ENCODE measurements at places on chromosomes 13 and 19.

GRCh38 chr13:20395061-20395916 lies 130.4 kb downstream of the CRYL1 start:
- DNase-seq: no peak

DNA sequence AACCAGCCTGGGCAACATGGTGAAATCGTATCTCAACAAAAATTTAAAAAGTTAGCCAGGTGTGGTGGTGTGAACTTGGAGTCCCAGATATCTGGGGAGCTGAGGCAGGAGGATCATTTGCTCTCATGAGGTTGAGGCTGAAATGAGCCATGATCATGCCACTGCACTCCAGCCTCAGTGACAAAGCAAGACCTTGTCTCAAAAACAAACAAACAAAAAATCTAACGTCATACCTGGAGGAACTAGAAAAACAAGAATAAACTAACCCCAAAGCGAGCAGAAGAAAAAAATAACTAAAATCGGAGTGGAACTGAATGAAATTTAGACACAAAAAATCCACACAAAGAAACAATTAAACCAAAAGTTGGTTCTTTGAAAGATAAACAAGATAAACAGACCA lies 1885.1 kb downstream of the OLFM4 start:
- no peak for DNase-seq

- no peak for DNase-seq
These were observed 31.6 kb upstream of the ZNRF4 start for GRCh38 chr19:5423567-5424125.

DNA sequence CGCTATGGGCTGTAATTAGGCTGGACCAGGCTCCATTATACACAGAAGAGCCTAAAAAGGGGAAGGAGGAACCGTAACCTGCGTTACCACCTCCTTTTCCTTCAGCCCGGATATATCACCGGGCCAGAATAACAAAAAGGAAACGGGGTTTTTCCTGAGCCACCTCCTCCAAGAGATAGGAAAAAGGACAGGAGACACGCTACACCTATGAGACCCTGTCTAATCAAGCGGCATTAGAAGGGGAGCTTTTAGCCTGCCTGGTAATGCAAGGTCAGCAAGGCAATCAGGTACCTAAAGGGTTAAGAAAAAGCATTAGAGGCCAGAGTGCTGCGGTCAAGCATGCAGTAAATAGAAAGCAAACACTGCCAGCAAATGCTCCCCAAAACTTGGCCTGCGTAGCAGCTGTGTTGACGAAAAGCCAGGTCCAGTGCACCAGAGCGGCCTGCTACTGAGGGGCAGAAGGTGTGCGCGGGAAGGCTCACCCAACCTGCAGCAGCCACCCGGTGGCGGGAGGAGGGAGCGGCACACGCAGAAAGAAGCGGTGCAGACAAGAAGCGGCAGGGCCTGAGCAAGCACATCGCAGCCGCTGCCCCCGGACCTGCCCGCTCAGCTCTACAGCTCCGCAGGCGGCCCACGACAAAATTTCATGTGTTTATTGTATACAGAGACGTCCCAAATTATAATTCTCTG lies 1466.1 kb downstream of the UQCRFS1 start:
- no peak for DNase-seq

- DNase-seq: no peak
These were observed 10.6 kb upstream of the ZNF649 start for GRCh38 chr19:51915324-51915867.

GRCh38 chr13:30810801-30811200 lies 75.5 kb downstream of the ALOX5AP start:
- no peak for DNase-seq

GRCh38 chr19:54502518-54503048 lies at the start of gene LAIR2:
TSS of gene LAIR2 (plus strand) at chr19:54502831. CDS start at chr19:54502919, 88 bp downstream.
- DNase-seq: no peak

- DNase-seq: no peak
These were observed 1.6 kb downstream of the LPAR6 start for GRCh38 chr13:48411147-48411794.

GRCh38 chr13:109333893-109334651 lies 452.3 kb downstream of the IRS2 start:
- DNase-seq: no peak

- no peak for DNase-seq
These were observed 324.9 kb upstream of the ZNF507 start for GRCh38 chr19:32020538-32020937.

DNA sequence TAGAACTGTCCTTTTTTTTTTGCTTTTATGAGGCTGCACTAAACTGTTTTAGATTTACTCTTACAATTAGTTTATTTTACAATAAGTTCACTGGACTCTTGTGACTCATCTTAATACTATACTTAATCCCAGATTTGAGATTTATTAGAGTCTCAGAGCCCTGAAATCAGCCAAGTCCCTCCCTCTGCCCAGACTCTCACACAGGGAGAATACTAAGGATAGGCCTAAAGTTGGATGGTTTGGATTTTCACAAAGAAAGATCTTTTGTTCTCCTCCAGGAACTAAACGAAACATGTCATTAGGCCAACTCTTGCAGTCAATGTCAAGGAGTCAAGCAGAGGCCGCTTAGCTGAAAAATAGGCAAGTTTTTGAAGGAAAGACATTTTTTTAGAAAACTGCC lies 42.7 kb upstream of the MIR17HG start:
- no peak for DNase-seq

DNA sequence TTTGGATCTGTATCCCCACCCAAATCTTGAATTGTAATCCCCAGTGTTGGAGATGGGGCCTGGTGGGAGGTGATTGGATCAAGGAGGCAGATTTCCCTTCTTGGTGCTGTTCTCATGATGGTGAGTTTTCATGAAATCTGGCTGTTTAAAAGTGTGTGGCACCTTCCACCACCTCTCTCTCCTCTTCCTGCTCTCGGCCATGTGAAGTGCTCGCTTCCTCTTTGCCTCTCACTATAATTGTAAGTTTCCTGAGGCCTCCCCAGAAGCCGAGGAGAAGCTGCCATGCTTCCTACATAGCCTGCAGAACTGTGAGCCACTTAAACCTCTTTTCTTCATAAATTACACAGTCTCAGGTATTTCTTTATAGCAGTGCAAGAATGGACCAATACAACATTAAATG lies 15.7 kb downstream of the COMMD6 start:
- no peak for DNase-seq

DNA sequence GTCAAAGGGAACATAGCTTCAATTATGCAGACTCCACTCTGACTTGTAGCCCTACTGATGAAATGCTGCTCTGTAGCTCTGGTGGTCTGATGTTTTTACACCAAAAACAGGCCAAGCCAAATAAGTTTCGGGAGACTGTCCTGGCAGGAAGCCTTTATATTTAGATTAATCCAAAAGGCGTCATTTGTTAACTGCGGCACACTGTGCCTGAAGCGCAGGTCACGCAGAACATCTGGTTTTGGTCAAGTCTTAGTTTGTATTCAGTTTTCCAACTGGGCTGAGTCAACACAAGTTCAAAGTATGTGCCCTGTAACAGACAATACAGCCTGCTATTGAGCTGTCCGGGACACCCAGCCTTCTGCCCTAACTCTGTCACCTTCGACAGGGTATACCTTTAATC lies 154.6 kb upstream of the IPO5 start:
- DNase-seq: no peak

DNA sequence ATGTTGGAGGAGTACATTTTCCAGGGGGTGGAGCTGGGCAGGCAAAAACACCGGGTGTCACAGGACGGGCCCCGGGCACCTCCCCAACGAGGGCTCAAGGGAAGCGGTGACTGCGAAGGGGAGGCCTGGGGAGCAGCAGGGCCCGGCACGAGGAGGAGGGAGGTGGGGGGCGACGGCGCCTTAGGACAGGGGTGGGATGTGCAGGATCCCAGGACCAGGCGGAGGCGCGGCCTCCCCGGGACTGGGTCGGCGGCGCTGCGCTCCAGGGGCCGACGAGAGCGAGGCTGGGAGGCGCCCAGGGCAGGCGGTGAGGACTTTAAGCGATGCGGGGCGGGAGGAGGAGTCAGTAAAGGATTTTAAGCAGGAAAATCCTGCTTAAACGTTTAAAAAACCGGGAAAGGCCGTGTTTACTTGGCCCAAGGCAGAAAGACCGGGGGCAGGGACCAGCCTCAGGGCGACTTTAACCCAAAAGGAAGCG lies 427 bp downstream of the ZNF160 start:
- DNase-seq: no peak

DNA sequence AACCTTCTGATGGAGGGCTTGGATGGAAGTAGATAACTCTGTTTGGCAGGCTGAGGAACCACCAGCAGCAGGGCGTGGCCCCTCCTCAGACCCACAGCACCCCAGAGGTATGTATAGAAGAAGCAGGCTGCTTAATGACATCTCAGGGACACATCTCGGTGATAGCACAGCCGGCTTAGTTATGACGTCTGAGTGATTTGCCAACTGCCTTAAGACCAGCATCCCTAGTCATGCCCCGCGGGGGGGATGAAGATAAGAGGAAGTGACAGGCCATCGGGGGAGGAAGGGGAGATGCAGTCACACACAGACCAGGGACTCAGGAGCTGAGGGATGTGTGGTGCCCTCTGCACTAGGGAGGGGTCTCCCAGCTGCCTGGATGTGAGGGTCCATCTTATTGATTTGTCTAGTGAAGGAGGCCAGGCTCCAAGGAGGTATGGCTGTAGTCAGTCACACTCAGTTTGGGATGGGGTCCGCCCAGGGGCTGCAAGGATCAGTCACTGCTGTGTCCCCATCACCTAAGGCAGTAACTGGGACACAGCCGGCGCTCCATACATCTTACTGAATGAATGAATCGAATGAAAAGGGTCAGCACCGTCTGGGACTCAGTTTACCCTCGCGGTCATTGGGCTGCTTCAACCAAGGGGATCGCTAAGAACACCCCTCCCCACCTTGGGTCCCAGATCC lies 19.2 kb upstream of the ERCC1 start:
- DNase-seq: no peak

- no peak for DNase-seq
These were observed 12.6 kb downstream of the MKNK2 start for GRCh38 chr19:2038284-2039088.

DNA sequence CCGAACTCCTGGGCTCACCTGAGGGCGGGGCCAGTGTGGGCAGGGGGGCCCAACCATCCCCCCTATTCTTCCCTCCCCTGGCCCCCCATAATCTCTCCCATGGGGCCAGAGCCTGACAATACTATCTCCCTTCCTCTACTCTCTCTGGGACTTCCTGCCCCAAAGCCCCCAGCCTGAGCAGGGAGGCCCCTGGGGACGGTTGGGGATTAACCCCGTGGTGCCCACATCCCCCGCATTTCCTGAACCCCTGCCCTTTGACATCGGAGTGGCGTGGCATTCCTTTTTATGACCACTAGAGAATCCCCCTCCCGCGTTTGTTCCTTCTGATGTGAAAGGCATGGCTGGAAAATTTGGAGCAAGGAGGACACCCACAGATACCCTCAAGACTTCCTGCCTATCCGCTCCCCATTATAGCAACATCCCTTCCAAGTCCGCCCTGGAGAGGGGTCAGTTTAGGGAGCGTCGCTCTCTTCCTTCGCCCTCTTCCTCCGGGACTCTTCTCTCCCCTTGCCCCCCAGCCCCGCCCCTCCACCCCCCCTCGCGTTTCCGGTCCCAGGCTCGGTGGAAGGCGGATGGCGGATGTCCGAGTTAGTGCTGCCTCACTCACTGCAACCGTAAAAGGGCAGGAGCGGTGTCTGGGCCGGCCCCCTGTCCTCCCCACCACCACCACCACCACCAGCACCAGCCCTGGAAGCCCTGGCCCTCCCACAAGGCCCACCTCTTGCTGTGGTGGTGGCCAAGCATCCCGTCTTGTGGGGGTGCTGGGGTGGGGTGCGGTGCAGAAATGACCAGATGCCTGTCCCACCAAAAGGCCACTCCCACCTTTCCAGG lies 1.8 kb downstream of the VASP start:
- DNase-seq: no peak

DNA sequence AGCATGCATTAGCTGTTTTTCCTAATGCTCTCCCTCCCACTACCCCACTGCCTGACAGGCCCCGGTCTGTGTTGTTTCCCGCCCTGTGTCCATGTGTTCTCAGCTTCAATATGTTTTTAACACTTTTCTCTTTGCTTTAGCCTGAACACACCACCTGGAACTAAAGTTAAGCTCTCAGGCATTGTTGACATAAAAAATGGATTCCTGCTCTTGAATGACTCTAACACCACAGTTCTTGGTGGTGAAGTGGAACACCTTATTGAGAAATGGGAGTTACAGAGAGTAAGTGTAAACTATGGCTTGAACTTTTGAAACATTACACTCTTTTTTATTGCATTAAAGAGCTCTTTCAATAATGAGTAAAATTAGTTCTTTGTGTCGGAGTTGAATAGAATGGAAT lies 70.1 kb downstream of the TDRD3 start:
- no peak for DNase-seq

GRCh38 chr13:77422724-77423123 lies 95.8 kb upstream of the MYCBP2 start:
- DNase-seq: no peak

DNA sequence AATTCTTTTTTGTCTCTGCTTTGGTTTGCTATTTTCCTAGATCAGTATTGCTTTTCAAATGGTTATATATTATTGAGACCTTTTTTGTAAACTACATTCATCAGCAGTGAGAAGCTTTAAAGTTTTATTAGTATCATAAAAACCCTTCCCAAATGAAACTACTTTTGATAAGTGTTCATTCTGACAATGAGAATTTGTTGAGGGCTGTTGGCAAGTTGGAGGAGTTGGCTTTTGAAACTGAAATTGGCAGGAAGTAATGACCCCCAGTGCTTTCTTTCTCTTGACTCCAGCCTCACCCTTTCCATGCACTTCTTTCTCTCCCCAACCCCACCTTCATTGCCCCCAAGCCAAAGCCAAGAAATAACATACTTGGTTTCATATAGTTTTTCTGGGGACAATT lies 113.8 kb downstream of the ZIC5 start:
- no peak for DNase-seq

DNA sequence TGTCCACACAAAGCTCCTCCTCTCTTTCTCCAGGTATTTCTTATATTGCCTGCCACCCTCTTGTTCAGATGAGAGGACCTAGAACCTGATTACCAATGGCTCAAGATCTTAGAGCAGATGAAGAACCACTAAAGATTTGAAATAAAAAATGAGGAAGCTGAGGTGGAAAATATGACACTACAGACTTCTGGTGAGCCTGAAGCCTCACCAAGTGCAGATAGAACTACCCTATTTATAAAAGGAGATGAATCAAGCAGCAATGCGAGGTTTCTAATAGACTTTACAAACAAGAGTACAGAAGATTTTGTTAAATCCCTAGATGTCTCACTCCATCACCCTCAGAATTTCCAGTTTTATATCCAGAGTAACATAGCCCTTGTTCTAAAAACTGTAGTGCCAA lies 345.8 kb downstream of the TBC1D4 start:
- DNase-seq: no peak

DNA sequence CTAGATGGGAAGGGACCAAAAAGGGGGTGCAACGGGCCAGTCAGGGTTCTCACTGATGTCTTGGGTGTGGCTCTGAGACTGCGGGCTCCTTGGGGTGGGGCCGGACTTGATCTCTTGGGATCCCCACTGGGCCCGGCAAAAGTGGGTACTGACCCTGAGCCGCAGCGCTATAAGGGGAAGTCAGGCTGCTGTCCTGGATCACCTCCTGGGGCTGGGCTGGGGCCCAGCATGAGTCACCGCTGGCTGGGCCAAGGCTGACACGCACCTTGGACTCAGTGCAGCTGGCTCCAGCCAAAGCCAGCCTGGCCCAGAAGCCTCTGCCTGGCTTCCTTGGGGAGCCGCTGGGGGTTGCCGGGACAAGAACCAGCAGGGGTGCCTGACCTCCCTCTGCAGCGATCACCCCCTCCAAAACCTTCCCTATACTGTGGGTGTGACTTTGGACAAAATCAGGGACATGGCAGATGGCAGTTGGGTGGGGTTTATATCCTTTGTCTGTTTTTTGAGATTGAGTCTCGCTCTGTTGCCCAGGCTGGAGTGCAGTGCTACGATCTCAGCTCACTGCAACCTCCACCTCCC lies 617 bp upstream of the IQCN start:
- no peak for DNase-seq

GRCh38 chr19:2949939-2950285 lies 5.1 kb upstream of the ZNF77 start:
- DNase-seq: no peak

All from stimulated activated CD8-positive, alpha-beta memory T cell treated with anti-CD3 and anti-CD28 coated beads, Interleukin-2, amount 100 ng/mL, for 1 hour (primary cell).